Lung (tissue), 17 donors: ENCODE measurements at places on chromosomes 4 and X. TPM values are rescaled to one million over a fixed set of nuclear protein-coding genes. Genes with fewer than 3 reads are reported as not detected.

AGTR2 gene
- total RNA-seq = 35.0 TPM

NEK1 gene
- total RNA-seq = 32.9 TPM

SLC10A4 gene
- total RNA-seq = 0.21 TPM

ENPEP gene
- 5.3 TPM for total RNA-seq

LEF1 gene
- total RNA-seq = 4.2 TPM

CT45A5 gene
- total RNA-seq = not detected

- DNase-seq = no peak
- H3K4me3 ChIP-seq = no peak overlapping the region
- no peaks in the 10 kb centered on the region for H3K36me3 ChIP-seq
- no peaks in the 10 kb centered on the region for H3K4me1 ChIP-seq
- H3K27me3 ChIP-seq = no peaks in the 10 kb centered on the region
Observed at GRCh38 chr4:45554423-45554822, 569.4 kb downstream of the GABRG1 start.

DNA sequence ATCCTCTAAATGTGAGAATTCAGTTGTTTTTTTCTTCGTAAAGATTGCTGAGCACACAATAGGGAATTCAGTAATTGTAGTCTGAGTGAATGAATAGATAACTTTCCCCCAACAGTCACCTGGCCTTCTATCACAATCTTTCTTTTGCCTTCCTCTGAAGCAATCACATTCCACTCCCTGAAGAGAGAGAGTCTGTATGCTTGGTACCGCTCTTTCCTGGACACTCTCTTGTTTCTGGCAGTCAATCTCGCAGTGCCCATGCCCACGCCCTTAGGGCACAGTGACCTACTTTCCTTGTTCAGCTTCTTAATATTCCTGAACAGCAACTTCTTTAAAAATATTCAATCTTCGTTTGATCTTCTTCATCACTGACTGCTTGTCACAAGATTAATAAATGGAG lies 255.9 kb downstream of the ADAMTS3 start:
- no peaks in the 10 kb centered on the region for H3K27me3 ChIP-seq
- H3K27ac ChIP-seq = no peak overlapping the region
- no peak for DNase-seq
- no peak overlapping the region for H3K4me3 ChIP-seq
- no peaks in the 10 kb centered on the region for H3K36me3 ChIP-seq
- peaks cover 12% of the 10 kb centered on the region for H3K4me1 ChIP-seq

DNA sequence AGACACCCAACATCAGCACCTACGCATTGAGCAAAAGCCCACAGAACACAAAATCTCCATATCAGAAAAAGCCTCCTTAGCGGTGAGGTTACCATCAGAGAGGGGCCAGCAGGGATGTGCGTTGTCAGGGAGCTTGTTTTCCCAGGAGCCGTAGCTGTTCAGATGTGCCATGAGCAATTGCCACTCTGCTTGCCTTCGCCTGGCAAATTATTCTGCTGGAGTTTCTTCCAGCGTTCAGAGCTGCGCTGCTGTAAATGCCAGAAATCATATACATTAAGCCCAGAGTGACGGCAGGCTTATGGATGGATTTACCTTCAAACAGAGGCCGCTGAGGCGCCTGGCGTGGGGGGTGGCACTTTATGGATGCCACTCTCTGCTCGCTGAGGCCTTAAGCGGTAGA lies 632.3 kb downstream of the BCOR start:
- DNase-seq = no peak
- H3K27ac ChIP-seq = no peak overlapping the region
- no peaks in the 10 kb centered on the region for H3K27me3 ChIP-seq
- no peaks in the 10 kb centered on the region for H3K4me1 ChIP-seq

- H3K4me3 ChIP-seq = no peak overlapping the region
- H3K27ac ChIP-seq = no peak overlapping the region
- no peaks in the 10 kb centered on the region for H3K4me1 ChIP-seq
- no peak for DNase-seq
- no peaks in the 10 kb centered on the region for H3K27me3 ChIP-seq
- no peaks in the 10 kb centered on the region for H3K36me3 ChIP-seq
Observed at GRCh38 chr4:117889978-117890377, 144.3 kb upstream of the NDST3 start.
